Epithelial cell of esophagus (primary cell): ENCODE measurements at places on chromosomes 11 and 22.

GRCh38 chr11:114316980-114317786, 21.0 kb downstream of the NNMT start:
- no peak for DNase-seq

- no peak for DNase-seq
Measured at GRCh38 chr22:23124611-23125511, 16.9 kb downstream of the RSPH14 start.

DNA sequence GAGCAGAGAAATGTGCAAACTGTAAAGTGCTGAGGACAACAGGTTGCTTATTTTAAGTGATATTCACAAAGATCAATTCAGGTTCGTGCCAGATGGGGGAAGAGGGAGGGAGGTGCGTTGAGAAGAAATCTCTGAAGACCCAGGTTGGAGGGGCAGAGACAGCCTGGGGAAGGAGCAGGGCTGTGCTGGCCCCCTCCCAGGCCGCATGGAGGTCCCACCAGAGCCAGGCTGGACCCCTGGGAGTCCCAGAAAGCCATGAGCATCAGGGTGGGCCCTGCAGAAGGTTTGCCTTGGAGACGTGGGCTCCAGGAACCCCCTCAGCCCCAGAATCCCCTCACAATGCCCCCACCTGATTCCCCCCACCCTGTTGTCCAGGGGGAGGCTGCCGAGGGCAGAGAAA, 47.4 kb downstream of the IGLL1 start:
- no peak for DNase-seq

GRCh38 chr11:60221181-60221580, 21.8 kb downstream of the MS4A4E start:
- no peak for DNase-seq

DNA sequence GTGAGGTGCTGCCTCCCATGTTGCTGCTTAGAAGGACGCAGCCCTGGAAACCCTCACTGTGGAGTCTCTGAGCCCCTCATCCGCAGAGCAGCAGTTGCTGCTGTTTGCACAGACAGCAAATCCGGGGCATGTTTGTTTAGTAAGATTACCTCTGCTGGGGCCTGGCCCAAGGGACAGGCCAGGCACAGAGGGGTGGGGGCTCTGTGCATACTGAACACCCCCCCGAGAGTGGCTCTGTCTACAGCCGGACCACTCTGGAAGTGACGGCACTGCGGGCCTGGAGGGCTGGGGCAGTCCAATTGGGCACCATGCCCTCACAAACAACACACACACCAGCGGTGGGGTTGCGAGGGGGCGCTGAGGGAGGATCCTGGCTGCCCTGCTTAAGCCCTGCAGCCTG, 22.9 kb upstream of the CCDC188 start:
- no peak for DNase-seq

DNA sequence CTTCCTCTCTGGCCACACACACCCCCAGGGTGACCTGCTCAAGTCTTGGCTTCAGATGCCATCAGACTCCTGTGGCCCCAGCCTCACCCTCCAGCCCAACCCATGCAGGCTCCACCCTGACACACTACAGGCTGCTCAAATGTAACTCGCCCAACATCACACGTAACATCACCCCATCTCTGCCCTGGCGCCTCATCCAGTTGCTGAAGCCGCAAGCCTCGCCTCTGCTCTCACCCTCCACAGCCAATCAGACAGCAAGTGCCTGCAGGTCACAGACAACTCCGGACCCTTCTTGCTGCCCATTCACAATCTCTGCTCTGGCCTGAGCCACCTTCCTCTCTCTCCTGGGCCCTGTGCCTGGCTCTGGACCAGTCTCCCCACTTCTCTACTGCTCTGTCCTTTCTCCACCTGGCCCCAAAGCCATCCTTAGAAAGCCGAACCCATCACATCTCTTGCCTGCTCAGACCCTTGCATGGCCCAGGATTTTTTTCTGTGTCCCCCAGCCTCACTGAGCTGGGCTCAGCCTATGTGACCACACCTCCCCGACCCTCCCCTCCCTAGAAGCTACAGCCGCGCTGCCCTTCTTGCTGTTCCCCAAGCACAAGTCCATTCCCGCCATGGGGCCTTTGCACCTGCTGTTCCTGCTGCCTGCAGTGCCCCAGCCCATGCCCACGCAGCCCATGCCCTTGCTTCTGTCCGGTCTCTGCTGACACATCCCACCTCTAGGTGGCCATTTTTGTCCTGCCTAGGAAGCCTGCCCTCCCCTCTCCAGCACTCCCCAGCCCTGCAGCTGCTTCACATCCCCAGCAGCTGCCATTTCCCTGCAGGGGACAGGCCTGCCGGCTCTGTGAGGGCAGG, 333.9 kb downstream of the CTTN start:
- no peak for DNase-seq

- DNase-seq = no peak
Measured at GRCh38 chr11:89181111-89181510, 3.4 kb downstream of the TYR start.

DNA sequence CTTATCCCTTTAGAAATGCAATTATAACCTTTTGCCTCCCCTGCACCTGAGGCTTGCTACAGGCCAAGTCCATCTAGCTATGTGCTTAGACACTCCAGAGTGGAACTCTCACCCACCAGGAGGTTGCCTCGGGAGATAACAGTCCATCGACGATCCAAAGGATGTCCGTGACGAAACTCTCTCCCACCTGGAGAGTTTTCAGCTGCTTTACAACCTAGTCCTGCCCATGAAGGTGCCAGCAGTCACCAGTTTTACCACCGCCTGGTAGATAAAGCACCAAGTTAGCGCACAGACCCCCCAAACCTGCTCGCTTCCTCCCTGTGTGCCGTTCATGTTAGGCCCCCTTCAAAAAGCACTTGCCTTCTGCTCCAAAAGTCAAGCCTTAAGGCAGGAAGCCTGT, 53.1 kb upstream of the SHISAL1 start:
- no peak for DNase-seq

DNA sequence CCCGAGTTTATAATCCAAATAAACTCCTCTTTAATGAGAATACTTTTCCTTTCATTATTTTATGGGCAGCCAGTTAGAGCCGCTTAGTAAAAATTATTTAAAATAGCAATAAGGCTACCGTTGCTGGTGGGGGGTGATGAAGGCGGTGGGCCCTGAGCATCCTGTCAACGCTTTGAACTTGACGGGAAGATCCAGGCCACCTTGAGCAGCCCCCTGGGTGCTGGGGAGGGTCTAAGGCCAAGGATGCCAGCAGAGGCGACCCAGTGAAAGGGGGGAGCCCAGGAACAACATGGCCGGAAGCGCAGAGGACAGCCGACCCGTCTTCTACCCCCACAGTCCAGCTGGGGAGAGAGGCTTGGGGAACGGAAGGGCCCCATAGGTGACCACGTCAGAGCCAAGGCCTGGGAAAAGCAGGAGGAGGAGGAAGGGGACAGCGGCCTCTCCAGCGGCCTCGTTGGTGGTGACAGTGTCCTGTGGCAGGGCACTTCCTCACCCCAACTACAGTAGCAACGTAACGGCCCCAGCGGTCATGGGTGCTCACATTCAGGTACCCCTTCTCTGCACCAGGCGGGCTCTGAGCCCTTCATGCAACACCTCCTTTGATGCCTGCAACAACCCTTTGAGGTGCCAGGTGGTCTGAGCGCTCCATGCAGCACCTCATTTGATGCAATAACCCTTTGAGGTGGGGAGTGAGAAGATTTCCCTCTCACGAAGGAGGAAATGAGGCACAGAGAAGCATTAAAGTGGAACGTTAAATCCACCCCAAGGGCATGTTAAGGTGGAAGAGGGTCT, 695.3 kb downstream of the TBC1D22A start:
- no peak for DNase-seq

GRCh38 chr11:84812471-84812969, 814.6 kb downstream of the DLG2 start:
- DNase-seq = no peak

- DNase-seq = no peak
Measured at GRCh38 chr22:46107753-46108563, 42.4 kb upstream of the PPARA start.

DNA sequence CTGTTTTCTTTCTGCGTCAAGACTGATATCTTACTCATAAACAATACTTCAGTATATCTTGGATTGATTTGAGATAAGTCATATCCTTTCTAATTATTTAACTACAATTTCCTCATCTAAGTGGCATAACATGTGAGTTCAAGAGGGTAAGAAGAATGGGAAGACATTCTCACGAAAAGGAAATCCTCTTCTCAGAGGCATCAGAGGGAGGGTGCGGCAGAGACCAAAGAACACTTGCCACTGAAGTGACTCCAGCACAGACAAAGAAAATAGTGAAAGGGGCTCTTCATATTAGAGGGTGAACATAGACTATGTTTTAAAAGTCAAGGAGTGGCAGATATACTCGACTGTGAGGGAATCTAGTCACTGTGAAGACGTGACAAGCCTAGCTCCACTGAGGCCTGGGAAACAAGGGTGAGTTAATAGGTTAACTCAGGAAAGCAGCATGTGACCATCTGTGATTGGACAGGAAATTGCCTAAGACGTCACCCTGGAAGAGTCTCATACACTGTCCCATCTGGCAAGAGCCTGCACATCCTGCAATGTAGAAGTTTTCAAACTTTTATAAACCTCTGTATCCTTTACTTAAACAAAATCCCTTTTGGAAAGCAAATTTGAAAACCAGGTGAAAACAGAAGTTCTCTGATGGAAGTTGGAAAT, 1.9 kb upstream of the MMP1 start:
- peak; percentile 14 for DNase-seq

GRCh38 chr11:64241241-64241490, 271 bp downstream of the FKBP2 start:
- peak; percentile 100 for DNase-seq

DNA sequence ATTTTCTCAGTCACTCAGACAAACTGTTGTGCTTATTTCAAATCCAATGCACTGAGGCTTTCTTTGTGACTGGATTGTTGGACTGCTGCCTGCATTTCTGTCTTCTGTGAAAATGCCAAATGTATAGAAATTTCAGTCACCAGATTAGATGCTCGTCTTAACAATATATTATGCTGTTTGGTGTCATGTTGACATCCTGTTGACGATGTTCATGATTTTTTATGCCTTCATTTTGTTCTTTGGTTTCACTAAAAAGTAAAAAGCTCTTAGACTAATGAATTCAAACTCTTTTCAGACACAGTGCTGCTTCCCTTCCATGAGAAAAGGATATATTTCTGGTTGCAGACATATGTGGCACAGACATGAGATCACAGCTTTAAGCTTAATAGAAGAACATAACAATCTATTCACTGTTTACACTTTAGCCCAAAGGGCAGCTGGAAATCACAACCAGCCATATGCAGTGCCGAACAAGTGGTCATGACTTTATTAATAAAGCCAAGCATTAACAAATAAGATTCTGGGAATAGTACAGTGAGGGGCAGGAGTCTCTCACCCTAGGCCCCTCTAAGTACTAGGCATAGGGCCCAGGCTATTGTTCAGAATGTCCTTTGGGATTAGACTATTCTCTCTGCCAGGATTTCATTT, 9.4 kb upstream of the SOX6 start:
- DNase-seq = no peak
